ENCODE measurements at places on chromosomes 7 and 10. TPM values are rescaled to one million over a fixed set of nuclear protein-coding genes. Genes with fewer than 3 reads are reported as not detected.

ZNF394 gene
- total RNA-seq: 23.0 TPM

TBXAS1 gene
- total RNA-seq: 11.9 TPM

MAT1A gene
- total RNA-seq: 0.15 TPM

MYPN gene
- total RNA-seq: not detected

CFAP43 gene
- 0.38 TPM for total RNA-seq

ADGRA1 gene
- not detected for total RNA-seq

GRB10 gene
- 6.4 TPM for total RNA-seq

C10orf120 gene
- total RNA-seq: not detected

ADRB1 gene
- 1.1 TPM for total RNA-seq

DNA sequence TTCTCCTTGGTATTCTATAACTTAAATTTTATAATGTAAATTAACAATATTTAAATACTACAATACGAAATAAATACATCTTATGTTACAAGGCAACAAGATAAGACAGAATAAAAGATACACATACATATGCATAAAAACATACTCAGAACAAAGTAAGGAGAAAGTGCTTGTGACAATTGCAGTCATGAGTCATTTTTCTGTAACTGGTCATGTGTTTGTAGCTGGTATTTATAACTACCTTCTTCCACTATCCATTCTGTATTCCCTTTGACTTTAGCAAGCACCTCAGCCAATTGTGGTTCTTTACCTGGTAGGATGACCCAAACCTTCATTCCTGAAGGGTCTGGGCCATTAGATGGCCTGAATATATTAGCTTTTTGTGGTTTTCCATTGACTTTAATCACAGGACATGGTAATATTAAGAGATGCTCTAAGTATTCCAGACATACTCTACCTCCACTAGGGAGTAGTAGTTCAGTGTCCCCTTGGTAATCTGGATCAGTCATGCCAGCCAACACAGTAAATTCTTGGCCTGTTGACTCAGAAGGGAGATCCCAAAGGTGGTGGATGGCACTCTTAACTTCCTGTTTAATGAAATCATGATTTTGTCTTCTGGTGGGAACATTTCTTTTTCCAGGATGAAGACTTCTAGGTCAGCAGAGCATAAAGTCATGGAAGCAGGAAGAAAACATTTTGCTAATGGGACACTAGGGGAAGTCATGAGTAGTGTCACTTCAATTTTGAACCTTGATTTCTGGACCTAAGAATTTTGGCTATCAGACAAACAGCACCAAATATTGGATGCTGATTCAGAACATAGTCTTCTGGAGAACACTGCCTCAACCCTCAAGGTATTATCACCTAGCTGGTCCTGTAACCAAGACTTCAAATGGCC is 733.7 kb upstream of the IGFBP3 start:
- H3K4me1 ChIP-seq: peaks cover 37% of the 10 kb centered on the region
- no peaks in the 10 kb centered on the region for H3K36me3 ChIP-seq
- no peak for DNase-seq

DNA sequence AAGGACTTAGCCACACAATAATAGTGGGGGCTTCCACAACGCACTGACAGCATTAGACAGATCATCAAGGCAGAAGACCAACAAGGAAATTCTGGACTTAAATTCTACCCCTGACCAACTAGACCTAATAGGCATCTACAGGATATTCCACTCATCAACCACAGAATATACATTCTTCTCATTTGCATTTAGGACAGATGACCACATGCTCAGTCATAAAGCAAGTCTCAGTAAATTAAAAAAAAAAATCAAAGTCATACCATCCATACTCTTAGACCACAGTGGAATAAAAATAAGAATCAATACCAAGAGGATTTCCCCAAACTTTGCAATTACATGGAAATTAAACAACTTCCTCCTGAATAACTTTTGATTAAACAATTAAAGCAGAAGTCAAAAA is 155.9 kb downstream of the CDK14 start:
- no peak overlapping the region for H3K27ac ChIP-seq
- no peaks in the 10 kb centered on the region for H3K36me3 ChIP-seq
- no peak for DNase-seq
- no peaks in the 10 kb centered on the region for H3K4me1 ChIP-seq
- H3K27me3 ChIP-seq: no peaks in the 10 kb centered on the region
- no peak overlapping the region for H3K4me3 ChIP-seq

- H3K27me3 ChIP-seq: no peaks in the 10 kb centered on the region
- H3K4me1 ChIP-seq: peaks cover 43% of the 10 kb centered on the region
- H3K4me3 ChIP-seq: peak overlapping the region; percentile 76
- no peak for DNase-seq
- no peaks in the 10 kb centered on the region for H3K36me3 ChIP-seq
Measured at GRCh38 chr10:30438021-30438850, 4.3 kb downstream of the MAP3K8 start.

DNA sequence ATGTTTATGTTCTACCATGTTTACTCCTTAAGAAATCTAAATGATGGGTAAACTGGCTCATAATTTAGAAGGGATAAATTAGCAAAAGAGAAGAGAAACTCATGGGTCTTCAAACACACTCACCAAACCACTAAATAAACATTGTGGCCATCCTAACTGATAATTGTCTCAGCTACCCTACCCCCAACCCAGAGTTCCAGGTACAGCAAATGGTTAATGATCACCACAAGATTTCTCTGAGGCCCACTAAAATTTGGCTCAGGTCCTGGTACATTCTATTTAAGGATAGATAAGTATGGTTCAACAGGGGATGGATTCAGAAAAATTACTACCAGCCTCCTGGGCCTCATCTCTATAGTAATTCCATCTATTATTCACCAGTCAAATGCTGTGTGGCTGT is 21.4 kb downstream of the SLC25A13 start:
- H3K27ac ChIP-seq: no peak overlapping the region
- no peaks in the 10 kb centered on the region for H3K4me1 ChIP-seq
- no peak overlapping the region for H3K4me3 ChIP-seq

GRCh38 chr7:74173491-74173865 is 678 bp upstream of the EIF4H start:
- H3K27ac ChIP-seq: peak overlapping the region; percentile 99
- peaks cover 22% of the 10 kb centered on the region for H3K36me3 ChIP-seq
- DNase-seq: no peak
- H3K4me3 ChIP-seq: peak overlapping the region; percentile 73
- no peaks in the 10 kb centered on the region for H3K27me3 ChIP-seq

DNA sequence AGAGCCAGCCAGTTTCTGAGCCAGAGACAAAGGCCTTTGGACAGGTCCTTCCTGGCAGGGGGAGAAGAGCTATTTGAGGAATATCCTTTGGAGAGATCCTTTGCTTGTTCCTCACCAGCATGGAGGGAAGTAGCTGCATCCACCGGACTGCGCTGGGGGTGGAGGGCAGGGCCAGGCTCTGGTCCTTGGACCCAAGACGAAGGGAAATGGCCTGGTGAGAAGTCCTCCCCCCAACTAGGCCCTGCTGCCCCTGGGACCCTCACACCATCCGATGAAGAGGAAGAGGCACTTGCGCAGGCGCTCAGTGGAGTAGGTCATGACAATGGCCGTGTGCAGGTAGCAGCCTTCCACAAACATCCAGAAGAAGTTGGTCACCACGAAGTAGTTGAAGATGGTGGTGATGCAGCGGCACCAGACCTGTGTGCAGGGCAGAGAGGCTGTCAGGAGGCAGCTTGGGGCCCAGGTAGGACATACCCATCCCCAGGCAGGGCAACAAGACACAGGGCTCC is 19.8 kb downstream of the CRHR2 start:
- no peaks in the 10 kb centered on the region for H3K27me3 ChIP-seq
- H3K27ac ChIP-seq: no peak overlapping the region
- H3K36me3 ChIP-seq: no peaks in the 10 kb centered on the region
- no peak overlapping the region for H3K4me3 ChIP-seq

GRCh38 chr7:50425318-50425717 is 24.8 kb downstream of the FIGNL1 start:
- H3K4me3 ChIP-seq: no peak overlapping the region
- no peak for DNase-seq
- H3K27ac ChIP-seq: no peak overlapping the region
- no peaks in the 10 kb centered on the region for H3K27me3 ChIP-seq
- no peaks in the 10 kb centered on the region for H3K36me3 ChIP-seq
- no peaks in the 10 kb centered on the region for H3K4me1 ChIP-seq

DNA sequence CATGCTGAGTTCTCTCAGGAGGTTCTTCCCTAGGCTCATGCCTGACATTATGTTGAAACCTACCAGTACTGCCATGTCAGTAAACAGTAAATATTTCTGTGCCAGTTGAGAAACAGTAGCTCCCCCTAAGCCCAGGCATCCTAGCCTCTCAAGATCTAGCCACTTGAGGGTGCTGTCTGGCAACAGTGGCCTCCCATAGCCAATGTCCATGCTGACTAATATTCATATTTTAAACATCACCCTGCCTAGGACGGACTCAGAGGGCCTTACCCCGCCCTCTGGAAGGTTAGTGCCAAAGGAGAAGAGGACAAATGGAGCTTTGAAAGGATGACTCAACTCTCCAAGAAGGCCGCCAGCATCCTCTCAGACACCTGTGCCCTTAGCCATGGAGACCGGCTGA is 7.7 kb downstream of the ACSM6 start:
- no peaks in the 10 kb centered on the region for H3K36me3 ChIP-seq
- no peak overlapping the region for H3K27ac ChIP-seq
- DNase-seq: no peak
- H3K27me3 ChIP-seq: no peaks in the 10 kb centered on the region
- no peaks in the 10 kb centered on the region for H3K4me1 ChIP-seq

DNA sequence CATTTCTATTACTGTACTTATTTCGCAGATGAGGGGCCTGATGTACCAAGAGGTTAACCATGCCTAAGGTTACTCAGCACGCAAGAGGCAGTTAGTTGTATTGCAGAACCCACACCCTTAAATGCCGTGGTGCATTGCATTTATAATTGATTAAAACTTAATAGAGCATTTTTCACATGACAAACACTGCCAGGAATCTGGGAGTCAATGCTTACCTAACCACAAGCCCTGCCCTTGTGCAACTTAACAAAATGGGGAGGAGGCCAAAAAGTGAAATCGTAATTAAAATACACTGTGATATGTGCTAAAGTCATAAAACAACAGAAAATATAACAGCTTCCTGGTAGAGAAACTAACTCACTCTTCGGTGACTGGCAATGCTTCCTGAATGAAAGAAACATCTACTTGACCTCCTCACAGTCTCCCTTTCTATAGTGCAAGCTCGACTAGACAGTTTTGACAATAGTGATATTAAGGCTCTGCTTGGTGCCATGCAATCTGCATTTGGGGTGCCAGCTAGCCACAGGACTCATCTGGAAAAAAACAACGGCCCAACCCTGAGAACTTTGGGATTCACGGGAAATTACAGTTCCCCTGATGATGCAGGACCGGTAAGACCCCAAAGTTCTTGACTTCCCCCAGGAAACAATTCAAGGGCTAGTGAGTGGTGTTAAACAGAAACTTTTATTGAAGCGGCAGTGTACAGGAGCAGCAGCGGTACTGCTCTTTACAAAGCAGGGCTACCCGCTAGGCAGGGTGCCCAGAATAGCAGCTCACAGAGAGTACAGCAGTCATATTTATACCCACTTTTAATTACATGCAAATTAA is 612.4 kb downstream of the TNS3 start:
- H3K4me1 ChIP-seq: no peaks in the 10 kb centered on the region
- no peak overlapping the region for H3K4me3 ChIP-seq
- H3K36me3 ChIP-seq: no peaks in the 10 kb centered on the region
- DNase-seq: no peak
